Smooth muscle cell of the brain vasculature (primary cell): ENCODE measurements at places on chromosomes 7 and 10.

DNA sequence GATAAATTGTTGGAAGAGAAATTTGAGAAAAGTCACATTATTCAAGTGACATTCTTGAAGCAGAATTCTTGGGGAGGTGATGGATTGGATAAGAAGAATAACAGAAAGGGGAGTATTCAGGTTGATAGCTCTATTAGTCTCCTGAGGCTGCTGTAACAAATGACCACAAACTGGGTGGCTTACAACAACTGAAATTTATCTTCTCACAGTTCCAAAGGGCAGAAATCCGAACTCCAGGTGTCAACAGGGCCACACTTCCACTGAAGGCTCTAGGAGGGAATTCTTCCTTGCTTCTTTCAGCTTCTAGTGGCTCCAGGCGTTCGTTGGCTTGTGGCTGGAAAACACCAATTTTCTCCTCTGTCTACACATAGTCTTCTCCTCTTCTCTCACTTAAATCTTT, 99.8 kb downstream of the TES start:
- no peak for DNase-seq

- no peak for DNase-seq
These were observed 15.2 kb upstream of the DNAAF5 start for GRCh38 chr7:711093-711921.

DNA sequence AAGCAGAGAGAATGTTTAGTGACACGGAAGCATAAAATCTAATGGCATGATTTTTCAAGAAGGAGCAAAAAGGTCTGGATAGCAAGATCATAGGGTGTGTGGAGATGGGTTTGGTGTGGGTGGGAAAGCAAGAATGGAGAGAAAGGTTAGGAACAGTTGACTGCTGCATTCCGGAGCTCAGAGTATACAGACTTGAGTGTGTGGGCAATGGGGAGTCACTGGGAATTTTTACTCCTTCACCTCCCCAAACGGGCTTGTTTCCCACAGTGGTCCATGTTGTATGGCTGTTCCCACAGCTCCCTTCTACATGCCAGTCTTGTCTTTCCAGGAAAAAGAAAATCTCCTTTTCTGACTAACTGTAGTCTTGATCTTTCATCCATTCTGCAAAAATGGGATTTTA, 122.1 kb downstream of the CDK6 start:
- no peak for DNase-seq

GRCh38 chr10:32144817-32145688, 88.8 kb upstream of the KIF5B start:
- no peak for DNase-seq

- no peak for DNase-seq
These were observed 30.4 kb downstream of the PLAU start for GRCh38 chr10:73941300-73941699.

GRCh38 chr10:517241-517830, 172.1 kb downstream of the DIP2C start:
- no peak for DNase-seq

GRCh38 chr10:47031901-47032465, 120.8 kb downstream of the PTPN20 start:
- no peak for DNase-seq

DNA sequence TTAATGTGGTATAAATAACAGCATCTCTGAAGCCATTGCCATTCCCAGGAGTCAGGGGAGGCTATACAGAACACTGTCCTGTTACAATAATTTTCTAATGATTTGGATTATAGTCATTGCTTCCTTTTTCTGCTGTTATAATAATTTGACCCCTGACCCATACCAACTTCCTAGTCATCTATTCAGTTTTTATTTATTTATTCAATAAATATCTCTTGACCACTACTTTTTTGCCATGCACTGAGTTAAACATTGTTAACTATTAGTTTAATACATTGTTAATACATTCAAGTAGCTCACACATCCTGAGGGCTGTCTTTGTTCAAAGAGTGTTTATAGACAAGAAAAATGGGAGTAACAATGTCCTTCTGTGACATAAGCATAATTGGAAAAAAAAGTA, 235.5 kb upstream of the MEOX2 start:
- DNase-seq, result no peak

DNA sequence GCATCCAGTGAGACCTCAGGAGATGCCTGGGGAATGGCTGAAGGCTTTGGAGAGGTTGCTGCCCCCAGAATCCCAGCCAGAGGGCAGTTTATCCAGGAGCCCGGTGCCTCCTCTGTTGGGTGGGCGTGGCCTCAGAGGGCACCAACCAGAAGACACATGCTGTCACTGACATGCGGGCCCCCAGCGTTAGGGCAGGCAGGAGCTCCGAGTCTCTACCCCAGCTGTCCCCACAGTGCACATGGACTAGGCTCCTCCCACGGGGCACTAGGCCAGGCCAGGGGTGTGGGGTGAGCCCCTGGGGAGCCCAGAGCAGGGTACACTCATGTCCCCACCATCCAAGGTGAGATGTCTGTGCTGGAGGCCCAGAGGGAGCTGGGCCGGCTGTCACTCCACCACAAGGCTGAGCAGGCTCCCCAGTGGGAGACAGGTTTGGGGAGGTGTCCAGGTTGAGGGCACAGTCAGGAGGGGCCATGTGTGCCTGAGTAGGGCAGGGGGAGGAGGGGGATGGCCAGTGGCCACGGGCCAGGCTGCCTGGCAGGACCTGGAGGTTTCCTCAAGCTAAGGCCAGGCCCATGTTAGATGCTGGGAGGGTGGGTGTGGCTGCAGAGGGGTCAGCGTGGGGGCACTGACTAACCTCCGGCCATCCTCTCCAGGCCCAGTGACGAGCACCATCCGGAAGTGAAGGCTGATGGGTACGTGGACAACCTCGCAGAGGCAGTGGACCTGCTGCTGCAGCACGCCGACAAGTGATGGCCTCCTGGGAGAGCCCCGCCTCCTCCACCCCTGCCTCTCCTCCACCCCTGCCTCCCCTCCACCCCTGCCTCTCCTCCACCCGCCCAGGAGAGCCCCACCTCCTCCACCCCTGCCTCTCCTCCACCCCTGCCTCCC, 131.3 kb downstream of the FAM53B start:
- no peak for DNase-seq

GRCh38 chr7:91869661-91870060, 10.8 kb downstream of the MTERF1 start:
- DNase-seq, result no peak

GRCh38 chr10:3658766-3659165, 126.2 kb downstream of the KLF6 start:
- no peak for DNase-seq

DNA sequence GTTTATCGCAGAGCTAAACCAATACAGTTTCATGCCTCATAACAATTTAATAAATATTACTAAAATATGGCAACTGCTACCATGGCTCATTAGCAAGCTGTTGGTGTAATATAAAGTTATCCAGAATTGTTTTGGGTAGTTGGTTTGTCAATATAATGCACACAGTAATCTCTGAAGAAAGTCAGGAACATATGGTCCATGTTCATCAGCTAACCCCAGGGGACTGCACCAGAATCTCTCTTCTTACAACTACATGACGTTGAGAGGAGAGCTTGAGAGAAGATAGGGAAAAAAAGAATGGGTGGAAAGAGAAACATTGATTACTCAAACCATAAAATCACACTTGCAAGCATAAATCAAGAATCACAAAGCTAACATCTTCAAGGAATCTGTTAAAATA, 333.7 kb downstream of the NRG3 start:
- DNase-seq, result no peak
